ENCODE measurements at places on chromosomes 4 and X. TPM values are rescaled to one million over a fixed set of nuclear protein-coding genes. Genes with fewer than 3 reads are reported as not detected.

DNA sequence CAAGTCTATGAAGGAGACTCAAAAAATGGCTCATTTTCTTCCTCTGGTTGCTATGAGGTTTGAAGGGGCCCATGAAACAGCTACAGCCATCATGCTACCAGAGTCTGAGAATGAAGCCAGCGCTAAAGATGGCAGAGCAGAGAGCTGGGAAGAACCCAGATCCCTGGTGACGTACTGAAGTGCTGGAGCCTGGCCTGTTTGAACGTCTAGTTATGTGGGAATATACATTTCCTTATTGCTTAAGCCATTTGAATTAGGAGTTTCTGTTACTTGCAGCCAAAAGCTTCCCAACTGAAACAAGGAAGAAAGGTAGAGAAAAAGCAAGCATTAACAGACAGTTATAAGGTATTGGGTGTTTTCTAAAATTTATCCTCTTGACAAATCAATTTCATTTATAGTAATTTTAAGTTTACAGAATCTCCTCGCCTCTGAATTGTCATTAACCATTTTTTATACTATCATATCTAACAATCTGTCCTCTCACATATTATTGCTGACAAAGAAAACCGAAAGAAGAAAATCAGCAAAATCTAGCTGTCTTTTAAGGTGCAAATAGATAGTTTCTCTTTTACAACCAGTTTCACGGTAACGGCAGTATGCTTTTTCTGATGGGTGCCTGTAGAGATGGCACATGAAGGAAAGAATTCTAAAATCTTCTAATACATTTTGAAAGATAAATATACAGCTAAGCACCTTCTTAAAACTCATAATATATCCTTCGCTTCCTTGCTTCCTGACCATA, 8.9 kb upstream of the COQ2 start:
- no peak for DNase-seq

Gene SLC6A14
- polyA plus RNA-seq = not detected

DNA sequence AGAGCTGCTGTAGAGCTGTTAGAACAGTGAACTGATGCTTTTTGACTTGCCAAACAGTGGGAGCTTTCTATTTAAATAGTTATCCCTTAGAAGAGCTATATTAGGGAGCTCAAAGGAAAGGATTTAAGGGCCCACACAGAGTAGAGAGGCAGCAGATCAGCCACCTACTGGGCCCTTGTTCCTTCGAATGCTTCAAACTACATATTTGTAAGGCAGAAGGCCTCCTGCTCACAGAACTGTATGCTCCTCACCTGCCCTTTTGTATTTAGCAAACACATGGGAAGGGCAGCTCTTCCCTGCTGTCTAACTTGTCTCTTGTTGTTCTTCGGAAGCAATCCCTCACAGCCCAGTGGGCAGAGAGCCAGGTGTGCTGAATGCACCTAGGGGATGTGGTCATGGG, 38.0 kb downstream of the IL1RAPL1 start:
- DNase-seq = no peak

- DNase-seq = no peak
Observed at GRCh38 chr4:156472624-156473023, 499.0 kb downstream of the PDGFC start.

DNA sequence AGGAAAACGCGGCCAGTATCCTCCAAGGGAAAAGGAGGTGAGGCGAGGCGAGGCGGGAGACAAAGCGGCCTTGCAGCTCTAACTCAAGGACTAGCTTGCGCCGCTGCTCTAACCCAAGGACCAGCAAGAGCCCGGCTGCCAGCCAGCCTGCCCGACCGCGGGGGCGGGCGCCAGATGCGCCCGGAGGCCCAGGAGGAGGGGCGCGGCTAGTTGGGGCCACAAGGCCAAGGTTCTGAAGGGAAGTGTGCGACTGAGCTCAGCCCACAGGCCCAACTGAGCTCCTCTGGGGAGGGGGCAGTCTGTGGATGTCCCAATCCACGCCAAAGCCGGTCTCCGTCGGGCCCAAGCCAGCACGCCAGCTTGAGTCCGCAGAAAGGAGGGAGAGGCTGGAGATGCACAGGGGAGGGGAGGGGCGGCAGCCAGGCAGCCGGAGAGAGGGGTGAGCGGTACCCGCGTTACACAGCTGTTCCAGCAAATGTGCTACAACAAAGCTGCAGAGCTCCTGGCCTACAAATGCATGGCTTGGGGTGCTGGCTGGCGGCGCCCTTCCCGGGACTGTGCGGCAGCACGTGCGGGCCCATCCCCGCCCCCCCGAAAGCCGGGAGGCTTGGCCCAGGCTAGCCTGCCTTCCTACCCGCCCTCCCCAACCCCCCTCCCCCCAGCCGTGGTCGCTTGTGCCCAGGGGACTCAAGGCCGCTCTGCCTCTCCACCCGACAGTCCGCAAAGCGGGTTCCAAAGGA, 637 bp downstream of the AMER1 start:
- DNase-seq = no peak

GRCh38 chr4:74230902-74231499, 73.1 kb downstream of the MTHFD2L start:
- DNase-seq = no peak

Gene IL13RA2
- polyA plus RNA-seq = 0.25 TPM

DNA sequence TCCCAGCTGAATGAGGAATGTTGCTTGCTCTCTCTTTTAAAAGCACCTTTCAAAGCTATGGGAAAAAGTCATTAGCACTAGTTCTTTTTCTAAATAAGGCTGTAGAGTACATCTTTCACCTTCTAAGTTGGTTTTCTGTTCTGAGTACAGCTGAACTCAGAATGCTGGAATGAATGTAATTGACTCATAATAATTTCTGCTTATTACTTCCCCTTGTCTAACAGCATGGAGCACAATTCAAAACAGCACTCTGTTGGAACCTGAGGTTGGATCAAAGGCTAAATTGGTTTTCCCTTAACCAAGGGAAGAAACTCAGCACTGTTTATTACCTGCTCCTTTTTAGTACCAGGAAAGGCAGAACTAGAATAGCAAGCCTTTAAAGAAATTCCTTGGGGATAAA, 33.5 kb upstream of the CYP2U1 start:
- no peak for DNase-seq

Gene ERAS
- polyA plus RNA-seq = 0.16 TPM

Gene NAA11
- 0.52 TPM for polyA plus RNA-seq

Gene IBSP
- not detected for polyA plus RNA-seq

GRCh38 chr4:8702020-8702495, 109.5 kb downstream of the CPZ start:
- no peak for DNase-seq

GRCh38 chr4:73251384-73251783, 7.2 kb downstream of the ANKRD17 start:
- DNase-seq = no peak

Gene PDLIM3
- 616 TPM for polyA plus RNA-seq

Gene ARAP2
- 1.00 TPM for polyA plus RNA-seq

DNA sequence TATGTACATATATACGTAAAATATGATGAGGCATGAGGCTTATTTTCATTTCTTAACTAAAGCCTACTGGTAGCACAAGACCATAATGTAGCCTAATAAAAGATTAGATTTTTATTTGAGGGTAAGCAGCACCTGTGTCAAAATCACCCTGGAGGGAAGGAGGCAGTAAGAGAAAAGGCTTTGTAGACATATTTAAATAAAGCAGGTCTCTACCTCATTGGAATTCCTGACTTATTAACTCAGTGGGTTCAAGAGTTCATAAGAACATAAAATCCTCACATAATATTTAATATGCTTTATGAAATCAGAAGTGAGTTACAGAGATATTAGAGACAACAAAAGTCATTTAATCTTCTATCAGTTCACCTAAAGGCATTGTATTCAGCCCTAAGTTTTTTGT, 261.6 kb upstream of the ANKRD50 start:
- no peak for DNase-seq

Gene USP51
- polyA plus RNA-seq = 3.5 TPM

GRCh38 chr4:10753336-10753735, 68.8 kb upstream of the CLNK start:
- peak; percentile 41 for DNase-seq

Gene LDOC1
- polyA plus RNA-seq = 36.1 TPM

DNA sequence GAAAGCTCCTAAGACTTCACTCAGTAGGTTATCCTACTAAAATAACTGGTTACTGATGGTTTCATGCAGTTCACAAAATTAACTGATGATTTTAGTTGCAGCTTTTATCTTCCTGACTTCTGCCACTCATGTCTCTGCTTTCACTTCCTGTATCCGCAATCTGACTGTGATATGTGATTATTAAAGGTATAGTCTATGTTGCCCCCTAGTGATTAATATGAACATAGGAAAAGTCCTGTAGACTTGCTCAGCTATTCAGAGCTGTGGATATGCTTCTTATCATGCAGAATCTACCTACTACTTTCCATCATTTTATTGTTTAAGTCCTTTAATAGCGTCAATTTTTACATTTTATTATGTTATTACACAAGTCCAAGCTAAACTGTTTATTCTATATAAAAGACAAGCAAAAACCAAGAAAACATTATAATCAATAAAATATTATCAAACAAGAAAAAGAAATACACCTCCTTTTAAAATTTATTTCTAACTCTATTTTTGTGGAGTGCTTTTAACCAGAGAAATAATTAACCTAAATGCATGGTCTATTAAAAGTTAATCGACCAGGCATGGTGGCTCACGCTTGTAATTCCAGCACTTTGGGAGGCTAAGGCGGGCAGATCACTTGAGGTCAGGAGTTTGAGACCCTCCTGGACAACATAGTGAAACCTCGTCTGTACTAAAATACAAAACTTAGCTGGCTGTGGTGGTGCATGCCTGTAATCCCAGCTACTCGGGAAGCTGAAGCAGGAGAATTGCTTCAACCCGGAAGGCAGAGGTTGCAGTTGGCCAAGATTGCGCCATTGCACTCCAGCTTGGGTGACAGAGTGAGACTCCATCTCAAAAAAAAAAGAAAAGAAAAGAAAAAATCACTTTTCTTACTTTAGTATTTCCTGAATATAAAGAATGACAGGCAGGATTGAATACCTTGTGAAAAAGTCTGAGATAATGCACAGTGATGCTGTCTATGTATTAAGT, 40.4 kb upstream of the TLR2 start:
- no peak for DNase-seq

Gene DIPK2B
- polyA plus RNA-seq = 24.2 TPM

Gene CFAP97
- 28.1 TPM for polyA plus RNA-seq

Gene SPIN2A
- polyA plus RNA-seq = 3.5 TPM

GRCh38 chr4:184544788-184545409, 70.5 kb upstream of the IRF2 start:
- DNase-seq = no peak

- no peak for DNase-seq
Observed at GRCh38 chr4:145681518-145681917, 1.6 kb downstream of the C4orf51 start.

Gene ASMT
- not detected for polyA plus RNA-seq

GRCh38 chrX:134173541-134174272, 63.3 kb upstream of the CCDC160 start:
- DNase-seq = no peak

DNA sequence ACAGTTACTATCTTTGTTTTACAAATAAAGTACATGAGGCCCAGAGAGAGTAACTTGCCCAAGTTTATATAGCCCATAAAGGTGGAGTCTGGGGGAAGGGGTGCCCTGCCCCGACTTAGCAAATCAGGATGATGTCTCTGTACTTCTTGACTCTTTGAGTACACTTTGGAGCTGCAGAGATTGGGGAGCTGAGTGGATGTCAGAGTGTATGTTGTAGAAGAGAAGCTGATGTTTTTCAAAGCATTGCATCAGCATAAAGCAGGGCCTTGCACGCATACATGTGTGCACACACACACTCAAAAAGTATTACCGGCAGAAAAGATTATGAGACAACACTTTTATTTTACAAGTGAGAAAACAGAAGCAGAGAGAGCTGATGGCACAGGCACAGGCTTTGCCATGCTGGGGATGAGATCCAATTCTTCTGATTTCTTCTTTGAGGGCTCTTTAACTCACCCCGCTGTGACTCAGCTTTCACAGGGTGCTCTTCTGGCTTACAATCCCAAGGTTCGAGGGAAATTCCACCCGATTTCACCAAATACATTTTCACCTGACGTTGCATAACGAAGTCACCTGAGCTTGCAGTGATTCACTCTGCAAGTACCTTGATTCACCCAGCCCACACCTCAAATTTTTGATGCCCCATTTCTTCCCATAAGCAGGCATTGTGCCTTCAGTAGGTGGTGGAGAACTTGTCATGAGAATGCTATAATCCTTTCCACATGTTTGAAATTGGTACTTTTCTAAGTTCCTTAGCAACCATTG, 292.8 kb upstream of the BOD1L1 start:
- no peak for DNase-seq

DNA sequence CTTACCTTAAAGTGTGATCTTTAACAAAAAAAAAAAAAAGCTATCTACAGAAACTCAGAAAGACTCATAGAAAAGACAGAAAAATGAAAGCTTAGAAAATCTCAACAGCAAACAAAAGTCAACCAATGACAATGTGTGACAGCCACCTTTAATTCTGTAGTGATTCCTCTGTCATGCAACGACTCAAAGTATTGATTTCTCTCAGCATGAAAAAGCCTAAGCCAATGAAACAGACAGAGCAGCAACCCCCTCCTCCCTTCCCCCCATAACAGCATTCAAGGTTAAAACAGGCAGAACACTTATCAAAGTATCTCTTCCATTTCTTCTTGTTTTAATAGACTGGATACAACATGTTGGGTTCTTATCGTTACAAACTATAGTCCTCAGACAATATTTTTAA, 112.5 kb downstream of the MAB21L2 start:
- DNase-seq = no peak

DNA sequence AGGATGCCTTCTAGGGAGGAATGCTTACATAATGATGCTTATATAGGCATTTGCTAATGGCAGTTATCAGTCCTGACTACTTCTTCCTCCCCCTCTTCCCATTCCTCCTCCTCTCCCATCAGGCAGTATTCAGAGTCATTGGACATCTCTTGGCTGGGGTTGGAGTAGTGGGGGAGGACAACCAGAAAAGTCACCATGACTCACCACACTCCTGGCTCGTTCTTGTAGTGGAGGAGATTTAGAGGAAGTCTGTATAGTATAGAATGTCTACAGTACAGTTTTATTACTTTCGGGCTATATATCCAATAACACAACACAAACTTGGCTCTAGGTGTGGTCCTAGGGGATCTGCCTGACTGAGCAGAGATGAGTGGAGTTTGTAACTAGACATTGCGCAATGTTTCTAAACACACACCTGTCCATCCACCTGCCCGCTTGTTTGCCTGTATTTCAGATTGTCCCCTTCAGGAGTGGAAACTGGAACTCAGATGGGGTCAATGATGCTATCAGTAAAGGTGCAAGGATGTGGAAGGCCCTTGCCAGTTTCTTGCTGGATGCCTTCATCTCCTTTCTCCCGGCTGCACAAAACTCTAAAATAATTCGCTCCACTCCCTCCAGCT, 27.9 kb upstream of the KIAA1210 start:
- DNase-seq = no peak

- DNase-seq = no peak
Observed at GRCh38 chrX:107348051-107348450, 101.4 kb upstream of the FRMPD3 start.

DNA sequence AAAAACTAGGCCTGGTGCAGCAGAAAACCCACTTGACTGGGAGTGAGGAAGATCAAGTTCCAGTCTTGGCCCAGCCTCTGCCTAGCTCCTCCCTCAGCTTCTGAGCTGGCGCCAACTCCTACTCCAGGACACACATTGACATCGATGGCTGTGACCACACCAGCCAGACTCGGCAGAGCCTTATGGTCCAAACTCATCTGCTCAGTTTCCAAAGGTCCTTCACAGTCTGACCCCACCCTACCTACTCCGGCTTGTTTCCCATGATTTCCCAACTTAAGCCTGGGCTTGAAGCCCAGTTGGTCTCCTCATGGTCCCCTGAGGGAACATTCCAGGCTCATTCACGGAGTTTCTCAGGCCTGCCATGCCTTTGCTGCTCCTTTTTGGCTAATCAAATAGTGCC, 10.1 kb downstream of the ELF4 start:
- no peak for DNase-seq

- DNase-seq = no peak
Observed at GRCh38 chr4:189374176-189374575, 566.5 kb upstream of the FRG1 start.

Gene FAM13A
- 36.0 TPM for polyA plus RNA-seq

Measured in forelimb muscle (tissue), 1 donor.